Bronchial epithelial cell (primary cell): ENCODE measurements at places on chromosomes 12 and 14. TPM values are rescaled to one million over a fixed set of nuclear protein-coding genes. Genes with fewer than 3 reads are reported as not detected.
A peak's percentile ranks its signal among the peaks of the same experiment; 100 is the strongest.

- peak; percentile 92 for DNase-seq
These were observed 51.0 kb upstream of the SRSF5 start for GRCh38 chr14:69715725-69716477.

DNA sequence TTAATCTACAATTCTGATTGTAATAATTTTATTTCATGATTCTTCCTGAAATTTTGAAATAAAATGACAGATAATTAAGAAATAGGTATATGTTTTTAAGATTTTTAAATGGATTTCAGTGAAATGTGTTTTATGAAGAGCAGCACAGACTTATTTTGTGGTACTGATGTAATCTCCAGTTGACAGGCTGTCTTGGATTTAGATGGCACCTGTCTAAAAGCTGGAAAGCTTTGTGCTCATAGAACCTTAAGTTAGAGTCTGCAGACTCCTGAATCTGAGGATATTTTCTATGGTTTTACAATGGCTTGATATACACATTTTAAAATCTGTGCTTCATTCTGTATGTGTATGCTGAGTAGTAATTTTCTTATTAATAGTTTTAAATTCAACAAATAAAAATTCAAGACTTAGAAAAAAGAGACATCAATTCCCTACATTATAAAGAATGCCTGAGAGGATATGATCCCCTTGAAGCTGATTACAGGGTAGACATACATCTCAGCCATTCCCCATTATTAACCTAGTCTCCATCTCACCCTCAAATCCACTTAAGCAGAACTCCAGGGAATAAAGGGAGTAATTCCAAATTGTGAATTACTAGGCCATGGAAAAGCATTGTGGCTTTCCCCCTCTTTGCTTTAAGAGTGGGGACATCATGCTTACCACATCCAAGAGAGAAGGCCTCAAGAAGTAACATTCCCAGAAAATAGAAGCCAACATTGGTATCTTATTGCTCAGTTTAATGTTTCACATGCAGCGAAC is 33.7 kb upstream of the ACSS3 start:
- no peak for DNase-seq

DNA sequence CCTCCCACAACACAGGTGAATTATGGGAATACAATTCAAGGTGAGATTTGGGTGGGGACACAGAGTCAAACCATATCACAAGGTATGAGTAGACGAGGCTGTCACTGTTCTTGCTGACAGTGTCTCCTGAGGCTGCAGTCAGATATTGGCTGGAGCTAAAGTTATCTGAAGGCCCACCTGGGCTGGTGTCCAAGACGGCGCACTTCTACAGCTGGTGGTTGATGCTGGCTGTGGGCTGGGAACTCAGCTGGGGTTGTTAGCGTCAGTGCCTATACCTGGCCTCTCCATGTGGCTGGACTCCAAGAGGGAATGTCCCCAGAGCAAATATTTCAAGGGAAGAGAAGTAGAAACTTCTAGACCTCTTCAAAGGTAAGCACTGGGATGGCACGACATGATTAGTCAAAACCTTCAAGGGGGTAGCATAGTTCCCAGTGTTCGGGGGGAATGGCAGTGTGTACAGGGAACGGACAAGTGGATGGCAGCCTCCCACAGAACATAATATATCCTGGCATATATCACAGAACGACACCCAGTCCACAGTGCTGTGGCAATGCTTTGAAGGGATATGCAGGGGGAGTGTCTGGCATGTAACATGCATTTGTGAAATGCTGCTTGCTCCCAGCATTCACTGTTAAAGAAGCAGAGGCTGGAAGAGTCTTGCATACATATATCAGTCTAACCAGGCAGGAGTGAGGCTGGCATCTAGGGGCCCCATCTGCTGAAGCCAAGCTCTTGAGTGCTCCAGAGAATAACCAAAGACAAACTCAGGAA is 126.7 kb upstream of the RFLNA start:
- DNase-seq = no peak

GRCh38 chr14:64704143-64704742 is at the start of gene PLEKHG3:
Gene PLEKHG3 (plus strand): TSS chr14:64704424. CDS start chr14:64727632, 23,208 bp downstream.
- DNase-seq = peak; percentile 69

- no peak for DNase-seq
These were observed 22.6 kb upstream of the IRF2BPL start for GRCh38 chr14:77051116-77051515.

DNA sequence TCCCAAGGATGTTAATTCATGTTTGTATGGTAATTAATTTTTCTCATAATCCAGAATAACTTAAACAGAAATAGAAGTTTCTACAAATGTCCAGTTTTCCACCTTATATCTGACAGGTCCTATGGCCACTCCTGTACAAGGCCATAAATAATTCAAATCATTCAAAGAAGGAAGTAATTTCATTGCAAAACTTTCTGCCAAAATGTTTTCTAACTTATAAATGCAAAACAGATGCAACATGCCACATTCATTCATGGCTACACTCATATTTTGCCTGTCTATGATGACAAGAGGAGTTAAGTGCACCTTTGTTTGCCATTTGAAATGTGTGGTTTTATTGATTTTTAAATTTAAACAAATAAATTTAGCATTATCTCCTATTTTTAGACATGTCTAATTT is 34.4 kb downstream of the ITPR2 start:
- no peak for DNase-seq

DNA sequence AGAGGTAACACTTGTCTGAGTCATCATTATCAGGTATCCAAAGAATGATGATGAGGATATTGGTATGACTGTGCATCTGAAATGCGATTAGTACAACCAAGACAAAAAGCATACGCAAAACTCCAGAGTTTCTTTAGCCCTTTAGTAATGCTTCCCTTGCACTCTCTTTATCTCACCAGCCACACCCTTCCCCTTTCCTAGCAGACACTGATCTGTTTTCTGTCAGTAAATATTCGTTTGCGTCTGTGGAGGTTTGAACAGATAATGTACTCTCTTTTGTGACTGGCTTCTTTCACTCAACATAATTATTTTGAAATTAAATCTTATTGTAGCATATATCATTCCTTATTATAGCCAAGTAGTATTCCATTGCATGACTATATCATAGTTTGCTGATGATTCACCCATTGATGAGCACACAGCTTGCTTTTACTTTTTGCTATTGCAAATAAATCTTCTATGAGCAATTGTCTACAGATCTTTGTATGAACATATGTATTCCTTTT is 775.7 kb downstream of the SLC6A15 start:
- peak; percentile 94 for DNase-seq

GRCh38 chr14:94764573-94764972 is 5.3 kb downstream of the GSC start:
- no peak for DNase-seq

GRCh38 chr12:19994968-19995367 is 373.4 kb upstream of the PDE3A start:
- no peak for DNase-seq

- no peak for DNase-seq
These were observed 3.3 kb upstream of the PAPLN start for GRCh38 chr14:73234029-73234428.

GRCh38 chr12:14984036-14984435 is 11.2 kb downstream of the PDE6H start:
- DNase-seq = no peak

- no peak for DNase-seq
These were observed 29.9 kb downstream of the PXN start for GRCh38 chr12:120235369-120236323.

DNA sequence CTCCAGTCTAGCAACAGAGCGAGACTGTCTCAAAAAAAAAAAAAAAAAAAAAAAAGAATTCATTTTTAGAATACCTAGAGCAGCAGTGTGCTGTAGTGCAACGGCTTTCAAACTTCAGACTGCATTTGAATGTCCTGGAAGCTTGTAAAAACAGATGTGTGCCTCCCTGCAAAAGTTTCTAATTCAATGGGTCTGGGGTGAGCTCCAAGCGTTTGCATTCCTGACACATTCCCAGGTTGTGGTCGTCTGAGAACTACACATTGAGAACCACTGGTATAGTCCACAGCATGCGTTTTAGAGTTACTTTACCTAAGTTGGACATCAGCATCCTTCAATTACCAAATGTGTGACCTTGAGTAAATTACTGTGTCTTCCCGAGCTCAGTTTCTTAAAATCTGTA is 816.8 kb downstream of the NRXN3 start:
- DNase-seq = no peak

- peak; percentile 13 for DNase-seq
These were observed 441 bp downstream of the E2F7 start for GRCh38 chr12:77064896-77065360.

GRCh38 chr14:37641117-37641516 is 45.7 kb downstream of the TTC6 start:
- no peak for DNase-seq

DNA sequence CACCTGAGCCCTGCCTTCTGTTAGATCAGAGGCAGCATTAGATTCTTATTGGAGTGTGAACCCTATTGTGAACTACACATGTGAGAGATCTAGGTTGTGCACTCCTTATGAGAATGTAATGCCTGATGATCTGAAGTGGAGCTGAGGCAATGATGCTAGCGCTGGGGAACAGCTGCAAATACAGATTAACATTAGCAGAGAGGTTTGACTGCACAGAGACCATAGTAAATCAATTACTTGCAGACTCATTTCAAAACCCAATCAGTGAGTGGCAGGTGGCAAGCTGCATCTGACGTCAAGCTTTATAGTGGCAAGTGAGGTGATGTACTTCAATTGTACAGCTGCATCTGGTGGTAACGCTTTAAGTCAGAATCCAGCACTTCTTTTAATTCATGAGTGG is 141.6 kb downstream of the GPHN start:
- no peak for DNase-seq

DNA sequence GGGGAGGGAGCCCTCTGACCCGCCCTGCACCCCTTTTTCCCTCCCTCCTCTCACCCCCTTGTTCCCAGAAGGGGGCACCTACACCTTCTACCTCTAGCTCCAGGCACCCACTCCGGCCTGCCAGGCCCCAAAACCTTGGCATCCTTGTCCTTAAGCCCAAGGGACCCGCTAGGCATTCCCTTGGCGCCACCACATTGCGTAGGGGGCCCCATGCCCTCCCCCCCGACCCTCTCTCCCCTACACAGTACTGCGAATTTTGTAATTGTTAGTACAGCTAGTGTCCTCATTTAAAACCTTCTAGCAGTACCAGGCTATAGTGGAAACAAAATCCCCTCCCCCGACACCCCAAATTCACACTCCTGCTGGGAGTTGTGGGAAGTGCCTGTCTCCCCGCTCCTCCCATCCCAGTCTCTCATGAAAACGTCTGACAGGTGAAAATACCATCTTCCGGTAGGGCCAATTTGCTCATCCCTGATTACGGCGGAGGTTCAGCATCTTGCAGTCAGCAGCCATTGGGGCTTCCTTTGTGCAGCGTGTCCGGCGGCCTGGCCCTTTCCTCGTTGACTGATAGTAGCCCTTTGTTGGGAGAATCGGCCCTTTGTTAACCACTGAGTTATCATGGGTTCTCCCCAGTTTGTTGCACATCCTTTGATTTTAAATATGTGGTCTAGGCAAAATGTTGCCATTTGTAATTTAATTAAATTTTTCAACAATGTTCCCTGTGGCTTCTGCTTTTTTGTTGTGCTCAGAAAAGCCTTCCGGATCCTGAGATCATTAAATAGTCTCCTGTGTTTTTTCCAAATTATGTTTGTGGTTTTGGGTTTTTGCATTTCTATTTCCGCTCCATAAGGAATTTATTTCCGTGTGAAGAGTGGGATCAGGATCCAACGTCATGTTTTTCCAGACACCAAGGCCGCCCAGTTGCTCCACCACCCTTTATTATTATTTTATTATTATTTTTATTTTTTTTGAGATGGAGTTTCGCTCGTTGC is 7.9 kb upstream of the CEP170B start:
- no peak for DNase-seq

DNA sequence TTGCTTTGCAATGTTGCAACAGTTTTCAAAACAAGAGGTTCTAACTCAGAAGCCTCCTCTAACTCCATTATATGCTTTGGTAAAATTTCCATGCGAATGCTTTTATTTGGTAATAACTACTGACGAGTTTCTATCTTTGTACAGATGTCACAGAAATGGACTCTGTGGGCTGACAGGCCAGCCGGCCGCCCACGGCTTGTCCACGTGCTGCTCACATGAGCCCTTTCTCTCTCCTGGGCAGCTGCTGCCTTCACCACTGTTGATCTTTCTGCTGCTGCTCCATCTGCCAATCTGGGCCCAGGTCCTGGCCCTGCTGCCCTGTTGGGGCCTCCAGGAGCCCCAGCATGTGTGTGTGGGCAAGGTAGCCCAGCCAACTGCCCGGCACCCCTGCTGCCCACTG is 168.2 kb upstream of the TMEM132C start:
- no peak for DNase-seq

- no peak for DNase-seq
These were observed 174.8 kb downstream of the PELI2 start for GRCh38 chr14:56292970-56293369.

DNA sequence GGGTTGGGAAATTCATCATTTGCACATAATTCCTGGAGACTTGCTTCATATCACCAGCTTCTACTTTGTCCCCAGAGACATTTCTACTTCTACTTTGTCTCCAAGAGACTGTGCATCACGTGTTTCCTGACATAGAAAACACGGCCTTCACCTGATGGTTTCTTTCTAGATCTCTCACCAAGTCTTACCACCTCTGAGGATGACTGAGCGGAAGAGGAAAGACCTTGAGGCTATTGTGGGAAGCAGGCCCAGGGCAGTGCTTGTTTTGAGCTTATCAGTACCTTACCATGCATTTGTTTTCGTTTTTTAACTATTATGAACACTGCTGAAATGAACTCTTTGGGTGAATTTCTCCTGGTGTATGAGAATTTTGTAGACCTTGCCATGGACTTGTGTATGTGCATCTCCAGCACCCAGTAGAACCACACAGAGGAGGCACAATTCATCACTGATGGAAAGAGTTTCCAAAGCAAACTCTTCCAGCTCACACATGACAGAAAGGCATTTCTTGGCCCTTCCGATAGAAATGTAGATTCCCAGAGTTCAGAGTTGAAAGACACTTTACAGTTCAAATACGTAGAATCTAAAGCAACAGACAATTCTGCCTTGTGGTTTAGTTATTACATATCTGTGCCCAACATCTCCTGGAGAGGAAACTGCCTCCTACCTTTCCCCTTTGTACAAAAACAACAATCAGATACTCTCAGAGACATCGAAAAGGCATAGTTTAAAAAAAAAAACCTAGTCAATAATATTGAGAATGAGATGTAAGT is 434.7 kb downstream of the FUT8 start:
- no peak for DNase-seq

DNA sequence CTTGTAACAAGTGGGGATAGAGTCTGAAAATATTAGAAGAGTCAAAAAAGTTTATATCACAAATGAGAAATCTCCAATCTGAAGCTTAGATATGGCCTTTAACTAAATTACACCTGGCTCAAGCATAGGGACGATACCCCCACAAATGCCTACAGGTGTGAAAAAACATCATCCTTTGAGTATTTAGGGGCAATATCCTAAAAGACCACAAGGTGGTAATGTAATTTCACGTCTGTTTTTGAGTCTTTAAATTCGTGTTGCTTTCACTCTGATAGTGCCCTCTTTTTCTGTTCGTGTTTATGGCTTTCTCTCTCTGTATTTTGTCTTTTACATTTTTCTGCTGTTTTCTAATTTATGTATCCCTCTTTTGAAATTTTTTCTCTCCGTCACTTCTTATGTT is 84.3 kb downstream of the ETNK1 start:
- peak; percentile 35 for DNase-seq

GRCh38 chr12:22310275-22310674 is 24.2 kb downstream of the ST8SIA1 start:
- no peak for DNase-seq

Gene GTF2A1
- 19.7 and 25.0 TPM in 2 replicates for total RNA-seq

Gene MIP
- 0.26 TPM in 1 of 2 replicates, not detected in the other for total RNA-seq

Gene RNASE7
- 8.2 and 12.1 TPM in 2 replicates for total RNA-seq

Gene KRT80
- 14.7 and 66.4 TPM in 2 replicates for total RNA-seq

Gene AP4S1
- 1.8 and 2.8 TPM in 2 replicates for total RNA-seq

Gene GDF11
- total RNA-seq = 0.13 and 0.26 TPM in 2 replicates

Gene RFX4
- total RNA-seq = not detected in 2 replicates

Gene AKAP5
- under 0.01 and 0.13 TPM in 2 replicates for total RNA-seq

Gene SELPLG
- total RNA-seq = under 0.01 and 0.13 TPM in 2 replicates

Gene PSMB5
- 158 and 220 TPM in 2 replicates for total RNA-seq

Gene KRT71
- not detected in 2 replicates for total RNA-seq
